ENCODE measurements at places on chromosomes 7 and 10.

DNA sequence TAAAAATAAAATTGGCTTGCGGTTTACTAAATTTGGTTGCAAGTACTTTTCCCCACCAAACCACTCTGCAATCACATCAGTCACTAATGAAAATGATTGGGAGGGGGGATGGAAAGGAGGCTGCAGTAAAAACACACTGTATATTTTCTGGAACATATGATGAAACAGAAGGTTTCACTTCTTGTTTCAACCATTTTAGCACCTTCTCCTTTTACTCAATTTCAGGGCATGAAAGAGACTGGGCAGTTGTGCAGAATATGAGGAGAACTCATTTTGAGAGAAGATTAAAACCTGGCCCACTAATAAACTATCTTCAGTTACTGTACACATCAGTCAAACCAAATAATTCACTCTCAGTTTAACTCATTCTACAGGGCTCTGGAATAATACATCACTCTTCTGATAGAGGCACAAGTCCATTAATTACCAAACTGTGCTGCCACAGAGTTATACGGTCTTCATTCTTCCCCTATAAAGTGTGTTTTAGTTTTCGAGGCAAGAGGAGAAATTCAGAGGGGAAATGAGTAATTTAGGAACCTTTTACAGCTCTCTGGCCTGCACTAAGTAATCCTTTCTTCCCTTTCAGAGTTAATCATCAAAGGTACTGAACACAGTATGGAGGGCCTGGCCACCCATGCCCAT is 25.5 kb downstream of the JAZF1 start:
- DNase-seq = no peak

- no peak for DNase-seq
Observed at GRCh38 chr10:79390551-79391229, 43.4 kb downstream of the PPIF start.

DNA sequence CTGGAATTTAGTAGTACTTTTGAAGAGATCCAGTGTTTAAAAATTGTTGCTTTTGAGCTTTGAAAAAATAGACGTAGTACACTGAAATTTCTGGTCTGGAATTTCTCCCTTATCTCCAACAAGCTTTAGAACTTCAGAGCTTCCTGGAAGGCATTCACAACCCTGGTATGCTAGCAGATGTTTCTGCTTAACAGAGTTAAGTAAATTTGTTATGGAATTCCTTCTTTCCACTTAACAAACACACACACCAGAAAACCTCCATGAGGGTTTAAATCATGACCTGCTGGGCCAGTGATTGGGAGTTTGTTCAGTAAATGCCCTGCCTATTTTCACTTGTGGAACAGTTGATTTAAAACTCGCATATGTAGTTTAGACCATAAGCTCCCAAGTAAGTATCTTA is 13.7 kb downstream of the ASB15 start:
- DNase-seq = no peak

DNA sequence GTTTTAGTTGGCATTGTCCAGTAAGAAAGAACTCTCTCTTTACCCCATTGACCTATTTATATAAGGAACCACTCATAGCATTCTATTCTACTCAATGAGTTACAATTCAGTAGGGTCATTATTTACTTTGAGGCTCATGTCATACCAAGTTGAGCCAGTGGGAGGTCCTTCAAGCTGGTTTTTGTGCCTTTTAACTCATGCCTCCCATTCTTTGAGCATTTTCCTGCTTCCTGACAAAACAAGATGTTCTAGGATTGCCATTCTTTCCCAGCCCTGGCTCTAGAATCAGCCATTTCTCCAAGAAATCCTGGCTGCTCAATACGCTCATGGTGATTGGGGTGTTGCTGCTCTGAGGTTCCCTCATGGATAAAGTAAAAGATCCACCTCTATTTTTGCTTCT is 250.1 kb downstream of the ABCA13 start:
- no peak for DNase-seq

GRCh38 chr10:124075231-124075955 is 18.0 kb downstream of the CHST15 start:
- no peak for DNase-seq

Data from NCI-H1417 treated with DMSO at 0.1 percent for 48 hours (cell line).